Keratinocyte (primary cell): ENCODE measurements at places on chromosomes 2 and 18.

DNA sequence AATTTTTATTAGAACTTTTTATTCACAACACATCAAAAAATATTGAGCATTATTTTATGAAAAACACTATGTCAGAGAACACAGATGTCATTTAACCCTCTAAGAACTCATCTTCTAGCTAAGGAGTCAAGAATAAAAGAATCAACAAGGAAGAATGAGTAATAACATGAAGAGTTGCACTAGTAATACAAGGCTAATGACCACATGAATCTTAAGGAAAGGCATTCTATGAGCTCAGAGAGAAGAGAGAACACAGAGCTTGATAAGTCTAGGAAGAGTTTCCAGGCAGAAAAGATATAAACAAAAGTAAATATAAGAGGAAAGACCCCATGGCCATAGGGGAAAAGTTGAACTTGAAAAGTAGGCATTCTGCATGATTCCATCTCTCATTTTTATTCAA, 166.5 kb downstream of the MAIP1 start:
- DNase-seq, result no peak

GRCh38 chr2:112491946-112492345, 10.0 kb downstream of the TTL start:
- DNase-seq, result no peak

GRCh38 chr2:219495531-219496122, 3.1 kb upstream of the GMPPA start:
- no peak for DNase-seq

- no peak for DNase-seq
Measured at GRCh38 chr2:239930871-239931771, 94.0 kb downstream of the NDUFA10 start.

- DNase-seq, result no peak
Measured at GRCh38 chr2:41774011-41774605, 273.7 kb upstream of the PKDCC start.

GRCh38 chr2:20205915-20206524, 18.9 kb downstream of the SDC1 start:
- DNase-seq, result no peak

DNA sequence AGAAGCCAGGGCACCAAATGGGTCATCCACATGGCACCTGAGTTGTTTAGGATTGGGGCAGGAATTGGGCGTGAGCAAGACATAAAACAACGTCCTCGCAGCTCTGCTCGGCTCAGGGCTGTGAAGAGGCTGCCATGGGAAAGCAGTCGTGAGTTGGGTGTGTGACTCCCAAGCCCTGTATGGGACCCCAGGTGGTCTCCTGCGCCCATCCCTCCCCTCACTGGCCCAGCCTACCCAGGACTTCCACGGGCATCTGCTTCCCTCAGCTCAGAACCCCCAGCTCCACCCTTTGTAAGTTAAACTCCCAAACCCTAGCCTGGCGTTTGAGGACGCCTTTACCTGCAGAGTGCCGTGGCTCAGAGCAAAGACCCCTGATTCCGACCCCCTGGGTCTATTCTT, 23.2 kb upstream of the HPCAL1 start:
- DNase-seq, result no peak

- no peak for DNase-seq
Measured at GRCh38 chr18:13550418-13551304, 175.7 kb downstream of the FAM210A start.
